Activated naive CD4-positive, alpha-beta T cell treated with Interleukin-2 at 50 U/mL for 16 hours (primary cell): ENCODE measurements at places on chromosomes 4 and X.

DNA sequence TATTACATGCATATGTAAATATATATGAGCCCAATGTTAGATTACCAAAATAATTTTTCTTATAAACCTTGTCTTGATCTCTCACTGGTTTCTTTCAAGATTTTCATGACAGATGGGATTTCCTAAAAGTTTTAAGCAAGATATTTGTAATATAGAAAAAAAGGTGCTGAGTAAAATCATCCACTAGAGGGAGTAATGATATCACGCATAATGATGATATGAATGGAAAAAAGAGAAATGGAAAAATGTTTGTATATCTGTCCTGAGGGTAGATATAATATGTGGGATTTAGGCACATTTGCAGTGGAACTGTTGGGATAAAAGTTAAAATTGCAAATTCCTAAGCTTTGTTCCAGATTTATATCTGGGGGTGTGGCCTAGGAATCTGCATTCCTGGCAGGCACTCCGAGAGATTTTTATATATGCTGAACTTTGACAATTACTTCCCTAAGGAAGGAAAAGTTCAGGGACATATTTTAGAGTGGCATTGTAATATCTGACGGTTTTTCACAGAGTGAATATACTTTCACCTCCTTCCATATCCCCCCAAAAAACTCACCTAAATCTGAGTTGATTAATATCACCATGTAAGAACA lies 60.5 kb downstream of the TMA16 start:
- DNase-seq: no peak

- no peak for DNase-seq
Measured at GRCh38 chr4:27407616-27408015, 547.0 kb downstream of the STIM2 start.

GRCh38 chr4:90842960-90843359 lies 715.8 kb downstream of the CCSER1 start:
- DNase-seq: no peak

- no peak for DNase-seq
Measured at GRCh38 chr4:16687845-16688244, 210.6 kb downstream of the LDB2 start.

DNA sequence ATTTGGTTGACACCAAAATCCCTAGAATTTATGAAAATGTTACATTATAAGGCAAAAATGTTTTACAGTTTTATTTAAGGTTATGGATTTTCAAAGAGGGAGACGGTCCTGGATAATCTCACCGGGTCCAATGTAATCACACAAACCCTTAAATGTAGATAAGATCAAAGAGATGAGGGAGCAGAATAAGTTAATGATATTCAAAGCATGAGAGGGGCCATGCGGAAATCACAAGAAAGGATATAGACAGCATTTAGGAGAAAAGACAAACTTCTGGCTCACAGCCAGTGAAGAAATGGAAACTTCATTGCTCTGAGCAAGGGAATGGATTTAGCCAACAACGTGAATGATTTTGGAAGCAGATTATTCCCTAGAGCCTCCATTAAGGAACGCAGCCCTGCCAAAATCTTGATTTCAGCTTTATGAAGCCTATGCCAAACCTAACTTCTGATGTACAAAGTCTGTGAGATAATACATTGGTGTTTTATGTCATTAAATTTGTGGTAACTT lies 684.4 kb upstream of the GNPDA2 start:
- DNase-seq: no peak

DNA sequence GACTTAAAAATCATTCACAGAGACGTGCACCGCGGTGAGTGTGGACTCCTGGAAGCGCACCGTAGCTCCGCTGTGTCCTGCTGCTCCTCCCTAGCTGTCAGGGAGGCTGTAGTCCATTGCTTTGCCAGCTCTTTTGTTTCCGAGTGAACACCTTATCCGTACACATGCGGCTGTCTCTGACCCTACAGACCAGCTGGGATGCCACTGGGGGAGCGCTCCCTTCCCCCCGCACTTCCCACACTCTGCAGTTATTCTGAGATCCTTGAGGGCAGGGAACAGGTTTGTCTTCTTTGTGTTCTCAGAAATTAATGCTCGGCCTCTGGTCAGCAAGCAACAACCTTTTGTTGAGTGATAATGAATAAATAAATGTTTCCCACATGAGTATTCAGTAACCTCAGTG lies 33.7 kb upstream of the MSANTD1 start:
- no peak for DNase-seq

GRCh38 chr4:62145276-62145675 lies 945.1 kb downstream of the ADGRL3 start:
- no peak for DNase-seq
